Myocyte (in vitro differentiated cells): ENCODE measurements at places on chromosomes 3 and 15. TPM values are rescaled to one million over a fixed set of nuclear protein-coding genes. Genes with fewer than 3 reads are reported as not detected.

FHIT gene
- total RNA-seq, result 0.53 TPM in 1 of 2 replicates, not detected in the other

CPN2 gene
- not detected in 2 replicates for total RNA-seq

MYZAP gene
- total RNA-seq, result 1.5 and 3.9 TPM in 2 replicates

RARRES1 gene
- total RNA-seq, result not detected in 2 replicates

NAALADL2 gene
- total RNA-seq, result 10.7 and 14.8 TPM in 2 replicates

DUOXA2 gene
- total RNA-seq, result not detected in 2 replicates

FETUB gene
- not detected in 2 replicates for total RNA-seq

GOLGA6L7 gene
- total RNA-seq, result not detected in 2 replicates
